ENCODE measurements at places on chromosomes 11 and 22.

- no peak for DNase-seq
Observed at GRCh38 chr11:63672936-63673539, 1.9 kb upstream of the ATL3 start.

DNA sequence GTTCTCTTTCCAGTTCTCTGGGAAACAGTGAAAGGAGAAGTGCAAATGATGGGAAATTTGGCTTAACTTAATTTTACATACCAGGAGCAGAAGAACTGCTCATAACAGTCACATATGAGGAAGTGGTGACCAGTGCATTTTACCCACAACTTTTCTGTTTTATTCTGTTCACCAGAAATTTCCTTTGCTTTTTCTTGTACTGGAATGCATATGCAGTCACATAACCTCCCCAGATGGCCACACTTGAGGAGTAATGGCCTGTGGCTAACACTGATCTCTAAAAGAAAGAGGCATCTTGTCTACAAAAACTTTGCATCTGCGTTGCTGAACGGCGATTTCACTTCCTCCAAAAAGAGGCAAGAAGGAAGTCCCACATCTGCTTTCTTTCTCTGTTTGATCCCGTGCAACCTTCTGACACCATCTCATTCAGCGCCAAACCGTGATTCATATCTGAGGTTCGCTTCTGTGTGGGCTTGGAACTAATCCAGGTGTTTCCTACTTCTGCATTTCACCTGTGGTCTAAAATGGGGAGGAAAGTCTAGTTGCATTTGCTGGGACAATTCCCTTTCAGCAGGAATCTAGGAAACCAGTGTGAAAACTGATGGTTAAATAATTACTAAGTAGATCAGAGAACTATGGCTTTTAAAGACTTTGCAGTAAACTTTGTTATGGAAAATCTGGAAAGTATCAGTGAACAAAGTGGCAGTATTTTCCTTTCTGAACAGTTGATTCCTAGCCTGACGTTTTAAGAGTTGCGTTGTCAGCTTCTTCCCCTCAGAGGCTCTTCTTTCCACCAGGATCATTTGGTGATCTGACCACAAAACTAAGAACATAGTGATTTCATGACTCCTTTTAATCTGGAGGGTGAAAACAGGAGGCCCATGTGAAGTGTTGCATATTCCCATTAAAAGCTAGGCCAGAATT is 4.2 kb upstream of the MPEG1 start:
- DNase-seq = no peak

DNA sequence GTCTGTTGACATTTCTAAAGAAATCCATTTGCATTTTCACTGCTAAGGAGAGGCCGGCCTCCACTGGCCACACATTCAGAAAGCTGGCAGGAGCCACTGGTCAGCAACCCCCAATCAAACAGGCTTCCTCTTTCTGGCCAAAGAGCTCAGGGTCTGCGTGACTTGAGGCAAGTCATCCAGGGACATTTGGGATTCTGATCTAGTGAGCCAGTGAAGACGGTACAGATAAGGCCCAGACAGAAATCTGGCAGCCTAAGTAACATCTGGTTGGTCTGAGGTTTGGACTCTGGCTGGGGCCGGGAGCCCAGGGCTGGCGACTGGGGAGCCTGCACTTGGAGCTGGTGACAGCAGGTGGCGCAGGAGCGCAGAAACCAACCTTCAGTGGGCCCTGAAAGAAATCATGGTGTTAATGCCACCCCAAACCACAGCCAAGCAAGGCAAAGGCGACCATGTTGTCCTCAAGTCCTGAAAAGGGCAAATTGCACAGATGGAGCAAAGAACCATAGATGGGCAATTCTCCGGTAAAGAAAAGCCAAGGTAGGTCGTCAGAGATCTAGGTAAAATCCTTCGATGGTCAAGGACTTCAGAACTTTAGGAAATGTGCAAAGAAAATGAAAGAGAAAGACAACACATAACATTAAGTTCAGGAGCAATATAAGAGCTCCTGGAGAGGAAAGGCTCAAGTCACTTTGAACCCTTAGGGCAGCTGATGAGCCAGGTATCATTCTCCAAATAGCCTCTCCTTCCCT is 99.4 kb upstream of the BLID start:
- DNase-seq = peak; percentile 77

- no peak for DNase-seq
Observed at GRCh38 chr11:26286472-26287066, 45.4 kb upstream of the ANO3 start.

GRCh38 chr11:77195071-77195755 is 67.2 kb downstream of the MYO7A start:
- no peak for DNase-seq

DNA sequence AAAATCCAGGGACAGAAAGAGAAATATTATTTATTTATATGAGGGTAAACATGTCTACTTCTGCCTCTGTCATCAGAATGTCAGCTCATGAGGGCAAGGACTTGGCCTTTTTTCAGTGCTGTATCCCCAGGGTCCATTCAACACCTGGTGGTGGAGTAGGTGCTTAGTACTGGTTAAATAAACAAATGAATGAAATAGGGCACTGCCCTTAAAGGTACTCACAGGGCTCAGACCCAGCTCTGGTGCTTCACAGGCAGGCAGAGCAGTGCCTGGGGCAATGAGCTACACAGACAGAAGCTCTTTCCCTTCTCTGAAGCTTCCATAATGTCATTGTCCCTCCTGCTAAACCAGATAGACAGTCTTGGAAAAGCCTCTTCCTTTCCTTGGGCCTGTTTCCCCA is 30.9 kb downstream of the P4HA3 start:
- no peak for DNase-seq

DNA sequence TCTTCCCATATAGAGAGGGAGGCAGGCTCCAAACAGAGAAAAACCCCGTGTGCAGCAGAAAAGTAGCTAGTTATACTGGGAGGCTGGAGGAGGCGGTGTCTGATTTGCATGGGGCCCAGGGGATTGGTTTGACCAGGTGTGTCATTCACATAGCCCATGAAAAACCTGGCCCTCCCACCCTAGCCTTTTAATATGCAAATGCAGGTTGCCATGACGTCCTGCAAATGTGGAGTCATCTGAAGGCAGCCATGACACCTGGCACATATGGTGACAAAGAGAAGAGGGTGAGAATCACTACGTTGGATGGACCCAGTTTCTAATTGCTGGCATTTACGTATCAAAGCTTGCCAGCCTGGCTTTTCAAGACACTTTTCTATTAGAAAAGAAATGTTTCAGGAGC is 57.8 kb downstream of the FAM181B start:
- DNase-seq = no peak

GRCh38 chr11:80338231-80338630 is 897.4 kb upstream of the TENM4 start:
- DNase-seq = no peak

DNA sequence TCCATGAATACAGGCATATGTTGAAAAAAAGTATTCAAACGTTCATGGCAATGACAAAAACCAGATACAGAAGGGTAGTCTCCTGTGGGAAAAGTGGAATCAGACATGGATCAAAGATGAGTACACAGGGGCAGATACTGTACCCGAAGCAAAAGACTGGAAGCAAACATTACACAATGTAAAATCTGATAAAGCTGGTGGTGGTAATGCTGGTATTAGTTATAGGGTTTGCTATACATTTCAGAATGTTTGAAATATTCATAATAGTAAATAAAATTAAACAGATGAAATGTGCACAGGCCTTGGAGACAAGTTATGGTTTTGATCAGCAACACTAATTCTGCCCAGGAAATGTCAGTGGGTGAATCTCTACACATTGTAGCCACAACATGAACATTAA is 607.6 kb downstream of the SOX6 start:
- DNase-seq = no peak

GRCh38 chr11:125348674-125349309 is 147.3 kb downstream of the FEZ1 start:
- DNase-seq = peak; percentile 40

DNA sequence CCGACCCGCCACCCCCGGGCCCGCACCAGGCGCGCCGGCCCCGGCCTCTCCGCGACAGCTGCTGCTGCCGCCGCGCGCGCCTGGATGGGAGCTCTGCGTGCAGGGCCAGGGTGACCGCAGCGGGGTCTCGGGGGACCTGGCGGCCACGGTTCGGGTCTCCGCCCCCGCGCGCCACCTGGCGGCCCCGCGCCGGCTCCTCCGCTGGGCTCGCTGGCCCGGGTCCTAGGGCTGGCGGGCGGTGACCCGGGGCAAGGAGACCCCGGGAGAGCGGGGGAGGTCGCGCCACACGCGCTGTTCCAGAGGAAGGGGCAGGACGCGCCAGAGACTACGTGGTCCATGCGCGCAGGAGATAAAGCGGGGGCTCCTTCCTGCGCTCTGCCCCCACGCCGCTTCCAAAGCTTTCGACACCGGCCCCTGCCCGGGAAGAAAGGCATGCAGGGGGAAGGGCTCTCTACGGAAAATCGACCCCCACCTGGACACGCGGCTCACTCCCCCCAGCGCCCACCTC is 562 bp downstream of the SHANK2 start:
- no peak for DNase-seq

- no peak for DNase-seq
Observed at GRCh38 chr11:14566331-14567063, 46.3 kb upstream of the PSMA1 start.

- no peak for DNase-seq
Observed at GRCh38 chr11:44349328-44349727, 39.4 kb upstream of the ALX4 start.

- no peak for DNase-seq
Observed at GRCh38 chr11:60500276-60500910, 7.8 kb downstream of the MS4A12 start.

DNA sequence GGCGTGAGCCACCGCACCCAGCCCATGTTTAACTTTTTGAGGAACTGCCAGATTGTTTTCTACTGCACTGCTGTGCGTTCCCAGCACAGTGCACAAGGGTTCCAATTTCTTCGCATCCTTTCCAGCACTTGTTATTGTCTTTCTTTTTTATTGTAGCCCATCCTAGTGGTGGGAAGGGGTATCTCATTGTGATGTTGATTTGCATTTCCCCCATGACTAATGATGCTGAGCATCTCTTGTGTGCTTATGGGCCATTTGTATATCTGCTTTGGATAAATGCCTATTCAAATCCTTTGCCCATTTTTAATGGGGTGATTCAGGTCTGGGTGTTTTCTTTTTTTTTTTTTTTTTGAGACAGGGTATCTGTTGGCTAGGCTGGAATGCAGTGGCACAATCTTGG is 36.6 kb upstream of the SYT7 start:
- no peak for DNase-seq

DNA sequence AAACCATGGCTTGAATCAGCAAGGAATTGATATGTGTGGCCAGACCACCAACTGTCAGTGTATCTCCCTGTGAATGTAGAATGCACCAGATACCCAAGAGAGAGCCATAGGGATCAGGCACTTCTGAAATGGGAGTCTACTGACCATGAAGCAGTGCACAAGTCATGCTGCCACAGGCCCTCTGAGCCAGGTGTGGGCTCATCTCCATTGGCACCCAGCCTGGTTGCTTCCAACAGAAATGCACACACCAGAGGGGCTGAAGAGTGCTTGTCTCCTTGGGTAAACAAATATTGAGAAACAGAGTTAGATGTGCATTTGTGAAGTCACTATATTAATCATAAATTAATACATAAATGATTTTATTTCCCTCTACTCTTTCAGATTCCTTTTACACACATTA is 28.4 kb upstream of the PANX1 start:
- no peak for DNase-seq

GRCh38 chr22:46812788-46813187 is 50.3 kb downstream of the TBC1D22A start:
- DNase-seq = no peak

GRCh38 chr22:28254396-28254795 is 335.3 kb upstream of the PITPNB start:
- no peak for DNase-seq

GRCh38 chr11:75272391-75272790 is 31.8 kb downstream of the TPBGL start:
- DNase-seq = no peak

DNA sequence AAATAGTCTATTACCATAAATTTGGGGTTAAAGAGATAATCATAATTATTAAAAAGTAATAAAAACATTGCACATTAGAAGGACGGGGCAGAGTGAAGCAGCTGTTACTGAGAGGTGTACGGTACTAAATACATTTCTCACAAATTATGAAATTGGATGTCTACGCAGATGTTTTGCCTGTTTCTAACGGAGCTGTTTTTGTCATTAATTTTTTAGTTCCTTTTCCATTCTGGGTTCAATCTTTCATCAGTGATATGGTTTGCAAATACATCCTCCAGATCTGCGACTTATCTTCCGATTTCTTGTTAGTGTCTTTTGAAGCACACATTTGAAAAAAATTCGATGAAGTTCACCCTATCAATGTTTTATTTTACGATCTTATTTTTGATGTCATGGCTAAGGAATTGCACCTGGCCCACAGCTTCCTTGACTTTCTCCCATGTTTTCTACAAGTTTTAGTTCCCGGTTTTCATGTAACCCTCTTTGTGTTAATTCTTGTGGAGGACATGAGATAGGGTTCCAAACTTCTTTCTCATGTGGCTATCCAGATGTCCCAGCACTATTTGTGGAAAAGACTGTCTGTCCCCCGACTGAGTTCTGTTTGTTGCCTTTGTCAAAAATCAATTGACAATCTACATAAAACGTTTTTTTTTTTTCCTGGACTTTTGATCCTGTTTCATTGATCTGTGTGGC is 21.3 kb upstream of the KRTAP5-6 start:
- no peak for DNase-seq

GRCh38 chr22:49934160-49934890 is 15.9 kb downstream of the CRELD2 start:
- DNase-seq = no peak

- DNase-seq = no peak
Observed at GRCh38 chr11:70603114-70603755, 204.9 kb downstream of the CTTN start.

- no peak for DNase-seq
Observed at GRCh38 chr22:19799322-19800190, 39.0 kb downstream of the TBX1 start.

- no peak for DNase-seq
Observed at GRCh38 chr11:121587182-121587581, 134.4 kb upstream of the SORL1-AS1 start.

- peak; percentile 31 for DNase-seq
Observed at GRCh38 chr11:121794671-121795141, 321.3 kb downstream of the BLID start.

GRCh38 chr22:36874736-36875135 is 13.9 kb downstream of the NCF4 start:
- DNase-seq = no peak

- DNase-seq = no peak
Observed at GRCh38 chr22:35552196-35552842, 11.7 kb downstream of the RASD2 start.

DNA sequence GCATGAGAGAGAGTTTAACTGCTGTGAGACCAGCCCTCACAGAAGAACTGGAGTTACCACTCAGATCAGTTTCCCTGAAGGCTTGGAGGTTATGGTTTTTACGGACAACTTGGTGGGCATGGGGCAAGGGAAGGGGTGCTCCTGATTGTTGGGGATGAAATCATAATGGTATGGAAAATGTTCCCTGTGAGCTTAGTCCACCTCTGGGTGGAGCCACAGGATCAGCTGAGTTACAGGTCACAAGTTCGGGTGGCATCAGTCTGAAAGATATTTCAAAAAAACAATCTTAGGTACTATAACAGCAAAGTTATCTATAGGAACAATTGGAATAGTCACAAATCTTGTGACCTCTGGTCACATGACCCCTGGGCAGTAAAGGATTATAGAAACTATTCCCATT is 162.9 kb downstream of the DLG2 start:
- DNase-seq = no peak
